ENCODE measurements at places on chromosomes 7 and 10.

DNA sequence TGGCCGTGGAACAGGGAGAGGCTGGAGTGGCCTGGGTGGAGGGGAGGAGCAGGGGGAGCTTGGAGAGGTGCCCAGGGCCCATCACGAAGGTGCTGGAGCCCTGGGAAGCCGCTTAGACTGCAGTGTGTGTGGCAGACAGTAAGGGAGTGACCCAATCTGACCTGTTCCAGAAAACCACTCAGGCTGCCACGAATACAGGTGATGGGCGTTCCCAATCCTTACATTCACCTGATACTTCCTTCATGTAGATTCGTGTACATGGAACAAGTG, 161.7 kb downstream of the SVIL start:
- DNase-seq = no peak

DNA sequence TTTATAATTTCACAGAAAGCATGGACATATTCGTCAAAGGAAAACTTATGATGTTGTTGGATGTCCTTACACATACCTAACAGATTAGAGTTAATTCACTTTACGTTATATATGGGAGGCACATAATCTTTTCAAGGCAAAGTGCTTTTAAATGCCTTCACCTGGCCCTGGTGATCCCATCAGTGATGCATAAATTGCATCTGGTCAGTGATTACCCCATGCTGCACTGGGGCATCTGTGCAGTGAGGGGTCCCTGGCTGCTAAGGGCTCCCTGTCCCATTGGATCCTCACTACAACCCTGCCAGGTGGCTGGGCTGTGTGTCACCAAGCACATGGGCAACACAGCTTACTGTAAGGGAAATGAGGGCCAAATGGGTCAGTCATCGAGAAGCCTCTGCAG, 441.1 kb downstream of the RPS24 start:
- no peak for DNase-seq

DNA sequence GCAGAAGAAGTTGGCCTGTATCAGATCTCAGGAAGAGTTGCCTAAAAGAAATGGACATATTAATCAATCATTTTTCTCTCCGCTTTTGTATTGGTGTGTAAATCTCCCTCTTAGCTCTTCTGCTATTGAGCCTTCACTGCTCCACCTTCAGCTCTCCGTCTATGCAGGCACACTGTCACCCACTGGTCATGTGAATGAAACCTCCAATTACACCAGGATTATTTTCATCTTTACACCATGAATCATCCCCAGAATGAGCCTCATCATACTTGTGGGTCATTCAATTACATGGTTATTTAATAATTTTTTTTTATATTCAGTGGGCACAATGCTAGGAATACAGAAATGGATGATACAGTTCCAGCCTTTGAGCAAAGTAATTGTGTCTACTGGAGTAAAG, 92.6 kb downstream of the LRRC4 start:
- DNase-seq = peak; percentile 86

DNA sequence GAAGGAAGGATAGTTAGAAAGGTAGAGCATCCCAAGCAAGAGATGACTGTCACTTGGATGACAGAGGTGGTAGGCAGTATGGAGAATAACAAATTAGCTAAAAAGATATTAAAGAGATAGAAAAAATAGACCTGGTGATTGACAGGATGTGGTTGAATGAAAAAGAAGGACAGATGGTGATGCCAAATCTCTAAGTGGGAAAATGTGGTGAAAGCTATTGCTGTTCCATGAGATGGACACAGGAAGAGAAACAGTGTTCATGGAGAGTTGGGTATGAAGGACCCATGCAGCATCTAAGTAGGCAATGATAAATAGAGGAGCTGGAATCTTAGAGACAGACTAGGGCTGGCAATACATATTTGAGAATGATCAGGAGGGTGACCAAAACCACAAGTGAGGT, 30.7 kb downstream of the FAM13C start:
- no peak for DNase-seq

DNA sequence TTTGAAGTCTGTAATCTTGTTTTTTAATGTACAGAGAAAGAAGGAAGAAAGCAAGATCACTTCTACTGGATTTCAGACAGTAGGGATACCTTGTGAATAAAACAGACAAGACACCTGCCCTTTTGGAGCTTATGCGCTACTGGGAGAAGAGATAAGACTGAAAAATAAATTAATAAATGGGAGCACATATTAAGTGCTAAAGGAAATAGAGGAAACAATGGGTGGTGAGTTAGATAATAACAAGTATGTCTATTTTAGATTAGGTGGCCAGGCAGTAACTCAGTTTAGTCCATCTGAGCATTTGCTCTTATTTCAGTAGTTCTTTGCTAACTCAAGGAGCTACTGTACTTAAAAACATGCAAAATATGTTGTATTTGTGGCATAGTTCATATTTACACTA, 15.9 kb downstream of the MIOS start:
- no peak for DNase-seq

Measured in HFFc6 (cell line).